ENCODE measurements at places on chromosomes 1 and 21. TPM values are rescaled to one million over a fixed set of nuclear protein-coding genes. Genes with fewer than 3 reads are reported as not detected.

DNA sequence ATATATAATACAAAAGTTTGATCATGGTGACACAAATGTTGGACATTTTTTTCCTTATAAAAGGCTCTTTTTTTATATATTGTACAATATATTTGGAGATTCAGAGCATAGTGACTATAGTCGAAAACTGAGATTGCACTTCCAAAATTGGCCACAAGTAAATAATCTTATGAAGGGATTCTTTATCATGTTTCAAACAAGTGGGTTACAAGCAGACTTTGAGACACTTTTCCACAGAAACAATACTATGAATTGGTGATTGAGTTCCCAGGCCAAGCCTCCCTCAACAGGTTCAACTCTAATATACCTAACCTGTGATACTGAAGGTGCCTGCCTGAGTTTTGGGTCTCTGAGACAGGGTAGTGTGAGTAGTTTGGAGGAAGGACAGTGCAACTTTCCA is 13.8 kb downstream of the LEPR start:
- H3K27ac ChIP-seq = no peak overlapping the region
- H3K27me3 ChIP-seq = no peaks in the 10 kb centered on the region
- H3K36me3 ChIP-seq = no peaks in the 10 kb centered on the region
- no peak overlapping the region for H3K4me3 ChIP-seq
- DNase-seq = no peak

DNA sequence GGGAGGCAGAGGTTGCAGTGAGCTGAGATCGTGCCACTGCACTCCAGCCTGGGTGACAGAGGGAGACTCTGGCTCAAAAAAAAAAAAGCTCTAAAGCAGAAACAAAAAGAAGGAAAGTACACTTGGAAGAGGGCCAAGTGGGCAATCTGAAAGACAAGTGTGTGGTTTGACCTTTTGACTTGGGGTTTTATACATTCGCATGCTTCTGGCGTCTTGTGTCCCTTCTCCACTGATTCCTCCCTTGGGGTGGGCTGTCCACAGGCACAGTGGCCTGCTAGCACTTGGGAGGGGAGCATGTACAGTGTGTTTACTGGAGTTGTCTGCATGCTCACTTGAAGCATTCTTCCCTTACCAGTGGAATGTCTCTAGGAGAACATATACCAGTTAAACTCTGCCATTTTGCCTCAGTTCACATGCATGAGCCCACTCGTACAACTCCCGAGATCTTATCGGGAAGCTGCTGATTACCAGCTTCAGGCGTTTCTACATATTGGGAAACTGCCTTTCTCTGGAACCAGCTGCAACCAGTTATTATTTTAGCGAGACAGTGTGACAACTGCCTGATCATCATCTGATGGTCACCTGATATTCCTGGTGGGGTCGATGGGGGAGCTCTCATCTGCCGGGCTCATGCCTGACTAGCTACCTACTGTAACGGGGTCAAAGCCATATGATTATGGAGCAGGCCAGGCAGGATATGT is 113.5 kb upstream of the ZNF678 start:
- H3K36me3 ChIP-seq = no peaks in the 10 kb centered on the region
- H3K27ac ChIP-seq = no peak overlapping the region
- no peaks in the 10 kb centered on the region for H3K27me3 ChIP-seq
- H3K4me1 ChIP-seq = no peaks in the 10 kb centered on the region
- H3K4me3 ChIP-seq = no peak overlapping the region
- DNase-seq = no peak

Gene PGLYRP3
- not detected for polyA plus RNA-seq

DNA sequence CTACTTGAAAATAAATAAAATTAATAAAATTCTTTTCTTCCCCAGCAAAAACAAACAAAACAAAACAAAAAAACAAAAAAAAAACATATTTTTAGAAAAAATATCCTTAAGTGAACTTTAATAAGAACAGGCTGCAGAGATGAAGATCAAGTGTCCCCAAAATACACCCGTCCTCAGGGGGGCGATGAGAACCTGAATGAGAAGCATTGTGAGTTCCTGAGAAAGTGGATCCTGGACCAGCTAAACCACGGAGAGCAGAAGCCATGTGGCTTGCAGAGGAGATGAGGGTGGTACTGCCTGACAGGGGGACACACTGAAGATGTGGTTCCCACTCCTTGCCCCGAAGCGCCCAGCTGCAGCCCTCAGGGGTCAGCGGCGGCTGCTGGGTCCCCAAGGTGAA is 89.3 kb downstream of the ITPKB start:
- H3K36me3 ChIP-seq = no peaks in the 10 kb centered on the region
- H3K4me3 ChIP-seq = no peak overlapping the region
- peak; percentile 65 for DNase-seq
- H3K4me1 ChIP-seq = peaks cover 11% of the 10 kb centered on the region

DNA sequence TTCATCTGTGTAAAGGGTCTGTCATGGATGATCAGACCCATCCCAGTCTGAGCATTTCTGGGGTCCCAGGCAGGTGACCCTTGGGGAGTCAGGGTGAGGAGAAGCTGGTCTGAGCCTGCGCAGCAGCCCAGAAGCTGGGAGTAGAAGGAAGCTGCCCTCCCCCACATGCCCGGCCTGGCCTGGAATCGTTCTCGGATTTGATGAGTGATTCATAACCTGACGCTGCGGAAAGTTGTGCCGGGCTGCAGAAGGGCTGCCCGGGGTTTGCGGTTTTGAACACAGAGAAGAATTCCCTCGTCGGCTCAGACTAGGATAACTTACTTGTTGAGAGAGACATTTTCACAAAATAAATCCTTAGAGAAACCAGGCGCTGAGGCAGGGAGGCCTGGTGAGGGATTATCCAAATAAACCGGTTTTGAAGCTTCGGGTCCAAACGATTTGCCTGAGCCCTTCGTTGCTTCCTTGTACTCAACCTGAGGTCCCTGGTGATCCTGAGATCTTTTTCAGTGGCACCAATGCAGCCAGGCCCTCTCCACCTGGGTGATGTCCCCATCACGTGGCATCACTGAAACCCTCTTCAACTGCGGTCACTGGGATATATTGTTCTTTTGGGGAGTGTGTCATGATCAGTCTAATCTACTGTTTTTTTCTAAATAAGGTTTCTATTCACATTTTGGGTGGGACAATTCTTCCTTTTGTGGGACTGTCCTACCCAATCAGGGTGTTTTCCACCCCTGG is 29.2 kb downstream of the EPHB2 start:
- H3K4me1 ChIP-seq = no peaks in the 10 kb centered on the region
- H3K27ac ChIP-seq = no peak overlapping the region
- no peaks in the 10 kb centered on the region for H3K36me3 ChIP-seq
- H3K27me3 ChIP-seq = no peaks in the 10 kb centered on the region

Gene GPR25
- not detected for polyA plus RNA-seq

Gene APOBEC4
- 0.10 TPM for polyA plus RNA-seq

DNA sequence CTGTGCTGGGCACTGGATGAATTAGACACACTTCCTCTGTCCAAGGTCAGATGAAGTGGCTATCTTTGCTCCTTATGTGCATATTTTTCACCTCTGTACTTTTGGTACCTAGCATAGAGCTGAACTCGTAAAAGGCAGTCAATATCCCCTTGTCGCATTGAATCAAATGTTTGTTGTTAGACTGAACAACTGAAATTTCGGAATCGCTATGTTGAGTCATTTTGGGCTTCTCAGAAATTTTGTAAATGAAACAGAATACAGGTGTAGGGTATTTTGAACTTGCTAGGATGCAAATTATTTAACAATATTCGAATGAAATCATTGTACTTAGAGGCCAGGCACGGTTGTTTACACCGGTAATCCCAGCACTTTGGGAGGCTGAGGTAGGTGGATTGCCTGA is 48.0 kb downstream of the PDE4B start:
- H3K4me3 ChIP-seq = no peak overlapping the region
- H3K4me1 ChIP-seq = no peaks in the 10 kb centered on the region
- H3K36me3 ChIP-seq = no peaks in the 10 kb centered on the region
